Neural crest cell (in vitro differentiated cells): ENCODE measurements at places on chromosomes 5 and 9. TPM values are rescaled to one million over a fixed set of nuclear protein-coding genes. Genes with fewer than 3 reads are reported as not detected.

- H3K4me1 ChIP-seq, result no peaks in the 10 kb centered on the region
- no peak overlapping the region for H3K27ac ChIP-seq
- no peak overlapping the region for H3K4me3 ChIP-seq
- no peak for DNase-seq
- no peaks in the 10 kb centered on the region for H3K36me3 ChIP-seq
- H3K27me3 ChIP-seq, result no peaks in the 10 kb centered on the region
Observed at GRCh38 chr9:126550891-126551351, 62.8 kb upstream of the LMX1B start.

DNA sequence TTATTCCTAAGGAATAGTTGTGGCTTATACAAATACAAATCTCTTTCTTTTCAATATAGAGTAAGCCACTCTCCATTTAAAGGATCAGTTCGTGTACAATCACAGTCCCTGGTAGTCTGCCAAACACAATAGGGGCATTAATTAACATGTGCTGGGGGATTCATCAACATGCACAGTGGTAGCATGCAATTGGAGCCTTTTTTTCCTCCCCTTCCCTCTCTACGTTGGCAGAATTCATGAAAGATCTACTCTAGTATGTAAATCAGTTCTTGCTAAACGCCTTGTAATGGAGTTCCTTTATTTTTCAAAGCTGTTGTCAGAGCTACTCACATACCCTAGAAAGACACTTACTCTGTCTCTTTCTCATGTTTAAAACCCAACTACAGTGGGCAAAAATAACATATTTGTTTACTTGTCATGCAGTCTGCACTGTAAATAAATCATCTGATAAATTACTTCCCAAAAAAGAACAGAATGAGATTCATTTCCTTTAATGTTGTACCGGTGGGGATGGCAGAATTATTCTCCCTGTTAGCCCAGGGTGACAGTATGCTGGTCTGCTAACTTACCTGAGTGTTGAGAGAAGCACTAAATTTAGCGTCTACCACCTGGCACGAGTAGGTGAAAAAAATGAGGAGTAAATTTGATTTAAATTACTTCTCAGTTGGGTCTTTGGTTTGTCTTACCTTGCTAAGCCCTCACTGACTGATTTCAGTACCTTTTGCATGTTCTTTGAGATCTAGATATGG lies 341.5 kb upstream of the CCNH start:
- H3K27ac ChIP-seq, result no peak overlapping the region
- no peak overlapping the region for H3K4me3 ChIP-seq
- peaks cover 21% of the 10 kb centered on the region for H3K4me1 ChIP-seq
- DNase-seq, result no peak

- no peak overlapping the region for H3K4me3 ChIP-seq
- no peak overlapping the region for H3K27ac ChIP-seq
- no peak for DNase-seq
- no peaks in the 10 kb centered on the region for H3K27me3 ChIP-seq
- no peaks in the 10 kb centered on the region for H3K4me1 ChIP-seq
- peaks cover 8% of the 10 kb centered on the region for H3K36me3 ChIP-seq
Observed at GRCh38 chr5:14512574-14512973, 69.0 kb upstream of the OTULINL start.

The SPATA31E1 gene
- 0.16 and 0.21 TPM in 2 replicates for total RNA-seq

DNA sequence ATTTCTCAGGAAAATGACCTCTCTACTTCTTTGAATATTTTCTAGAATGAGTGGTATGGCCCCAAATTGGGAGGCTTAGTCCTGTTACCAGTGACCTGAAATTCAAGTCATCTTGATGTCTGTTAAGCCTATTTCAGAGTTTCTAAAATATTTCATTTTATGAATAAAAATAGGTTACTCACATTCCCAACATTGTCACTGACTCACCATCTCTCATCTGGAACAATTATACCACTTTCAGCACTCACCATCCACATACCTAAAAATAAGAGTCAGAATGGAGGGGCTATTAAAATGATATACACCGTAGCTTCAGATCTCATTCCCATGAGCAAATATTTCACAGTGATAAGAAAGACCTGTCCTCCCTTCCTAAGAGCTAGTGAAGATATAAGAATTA lies 71.8 kb downstream of the KIAA1958 start:
- peaks cover 19% of the 10 kb centered on the region for H3K4me1 ChIP-seq
- DNase-seq, result no peak
- no peaks in the 10 kb centered on the region for H3K27me3 ChIP-seq
- H3K27ac ChIP-seq, result no peak overlapping the region
- no peak overlapping the region for H3K4me3 ChIP-seq
- H3K36me3 ChIP-seq, result peaks cover 8% of the 10 kb centered on the region

DNA sequence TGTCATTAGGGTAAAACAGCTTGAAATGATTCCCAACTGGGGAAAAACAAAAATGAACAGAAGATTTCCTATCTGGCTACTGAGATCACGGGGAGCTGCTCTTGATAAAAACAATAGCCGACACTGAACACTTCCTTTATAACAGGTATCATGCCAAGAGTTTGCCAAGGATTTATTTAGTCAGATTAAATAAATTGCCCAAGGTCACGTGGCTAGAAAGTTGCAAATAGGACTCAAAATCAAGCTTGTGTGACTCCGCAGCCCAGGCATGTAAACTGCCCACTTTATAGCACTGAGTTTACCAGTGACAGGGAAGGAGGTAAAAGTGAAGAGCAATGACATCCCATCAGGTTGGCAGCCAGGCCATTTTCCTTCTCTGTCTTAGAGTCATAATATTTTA lies 120.7 kb upstream of the ZNF618 start:
- DNase-seq, result no peak
- peaks cover 12% of the 10 kb centered on the region for H3K4me1 ChIP-seq
- no peak overlapping the region for H3K4me3 ChIP-seq
- no peak overlapping the region for H3K27ac ChIP-seq
- H3K27me3 ChIP-seq, result peaks cover 18% of the 10 kb centered on the region

- no peak overlapping the region for H3K4me3 ChIP-seq
- peaks cover 12% of the 10 kb centered on the region for H3K27me3 ChIP-seq
- H3K27ac ChIP-seq, result no peak overlapping the region
- no peaks in the 10 kb centered on the region for H3K4me1 ChIP-seq
- no peaks in the 10 kb centered on the region for H3K36me3 ChIP-seq
Observed at GRCh38 chr5:36089989-36090388, 23.3 kb upstream of the UGT3A2 start.

The CENPK gene
- 55.2 and 66.4 TPM in 2 replicates for total RNA-seq

DNA sequence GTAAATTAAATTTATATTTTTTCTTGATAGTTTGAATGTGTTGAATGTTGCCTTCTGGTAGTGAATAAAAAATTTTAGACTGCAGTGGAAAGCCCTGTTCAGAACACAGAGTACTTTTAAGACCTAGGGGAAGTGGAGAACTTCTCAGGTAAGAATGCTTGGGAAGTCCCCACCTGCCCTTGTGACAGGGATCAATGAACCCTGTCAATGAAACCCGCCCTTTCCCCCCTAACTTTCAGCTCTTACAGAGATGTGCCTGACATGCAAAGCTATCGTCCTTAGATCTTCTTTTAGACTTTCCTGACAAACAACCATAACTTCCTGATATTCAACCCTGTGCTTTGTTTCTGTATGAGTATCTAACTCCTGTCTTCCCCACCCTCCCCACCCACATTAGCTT lies 562.7 kb downstream of the TLE4 start:
- H3K36me3 ChIP-seq, result no peaks in the 10 kb centered on the region
- no peak overlapping the region for H3K4me3 ChIP-seq
- H3K27ac ChIP-seq, result no peak overlapping the region
- no peak for DNase-seq
- no peaks in the 10 kb centered on the region for H3K27me3 ChIP-seq
- H3K4me1 ChIP-seq, result no peaks in the 10 kb centered on the region

The LHX3 gene
- 0.07 TPM in 1 of 2 replicates, not detected in the other for total RNA-seq

GRCh38 chr9:107999011-107999410 lies 509.4 kb upstream of the KLF4 start:
- no peaks in the 10 kb centered on the region for H3K4me1 ChIP-seq
- no peak for DNase-seq
- no peak overlapping the region for H3K27ac ChIP-seq
- H3K4me3 ChIP-seq, result no peak overlapping the region
- no peaks in the 10 kb centered on the region for H3K36me3 ChIP-seq

DNA sequence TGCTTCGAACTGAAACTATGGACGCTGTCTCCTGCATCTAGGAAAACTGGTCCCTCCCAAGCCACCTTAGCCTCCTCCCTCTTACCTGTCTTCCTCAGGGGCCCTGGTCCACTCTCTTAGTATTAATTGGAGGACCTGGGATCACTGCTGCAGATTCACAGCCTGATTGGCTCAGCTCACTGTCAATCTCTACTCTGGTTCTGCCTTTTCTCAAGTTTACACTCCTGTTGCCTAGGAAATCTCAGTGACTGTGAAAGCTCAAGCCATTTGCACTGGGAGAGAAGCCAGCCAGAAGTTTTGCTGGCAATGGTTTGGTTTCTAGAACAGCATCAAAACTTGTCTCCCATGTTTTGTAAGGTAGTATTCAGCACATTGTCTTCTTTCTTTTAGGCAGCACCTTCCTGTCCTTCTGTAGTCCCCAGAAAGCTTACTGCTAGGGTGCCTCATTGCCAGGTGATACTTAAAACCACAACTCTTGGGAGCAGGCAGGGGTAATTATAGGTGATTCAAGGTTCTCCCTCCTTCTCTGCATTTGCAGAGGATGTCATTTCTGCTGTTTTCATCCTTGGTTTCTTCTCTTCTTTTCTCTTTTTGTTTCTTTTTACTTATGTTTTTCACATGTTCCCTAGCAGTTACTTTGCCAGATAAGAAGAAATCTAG lies at the start of gene CAPSL:
CAPSL (minus strand) TSS at position 55 of the 660 bp plus-strand sequence. CDS start 17,502 bp downstream, outside the sequence.
- peaks cover 18% of the 10 kb centered on the region for H3K27me3 ChIP-seq
- H3K4me1 ChIP-seq, result peaks cover 6% of the 10 kb centered on the region
- no peaks in the 10 kb centered on the region for H3K36me3 ChIP-seq
- no peak within 1 kb of the TSS for H3K4me3 ChIP-seq
- DNase-seq, result peak; percentile 22

DNA sequence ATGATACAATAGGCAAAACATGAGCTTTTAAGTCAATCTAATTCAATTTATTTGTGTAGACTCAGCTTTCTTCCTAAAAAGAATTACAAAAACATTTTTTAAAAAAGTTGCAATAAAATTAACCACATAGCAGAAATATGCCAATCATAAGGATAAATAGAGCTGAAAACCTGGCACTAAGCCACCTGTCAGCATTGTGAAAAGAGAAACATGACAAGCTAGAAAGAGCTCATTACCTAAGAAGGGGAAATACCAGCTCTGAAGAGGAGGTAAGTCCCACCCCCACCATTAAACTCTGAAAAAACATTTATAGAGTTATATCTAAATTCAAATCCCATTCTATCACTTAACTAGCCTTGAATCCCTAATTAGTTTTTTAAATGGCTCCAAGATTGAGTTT lies 372.9 kb downstream of the OSTF1 start:
- H3K4me3 ChIP-seq, result no peak overlapping the region
- no peak overlapping the region for H3K27ac ChIP-seq
- no peaks in the 10 kb centered on the region for H3K4me1 ChIP-seq
- DNase-seq, result no peak
- H3K36me3 ChIP-seq, result no peaks in the 10 kb centered on the region
- H3K27me3 ChIP-seq, result peaks cover 9% of the 10 kb centered on the region

DNA sequence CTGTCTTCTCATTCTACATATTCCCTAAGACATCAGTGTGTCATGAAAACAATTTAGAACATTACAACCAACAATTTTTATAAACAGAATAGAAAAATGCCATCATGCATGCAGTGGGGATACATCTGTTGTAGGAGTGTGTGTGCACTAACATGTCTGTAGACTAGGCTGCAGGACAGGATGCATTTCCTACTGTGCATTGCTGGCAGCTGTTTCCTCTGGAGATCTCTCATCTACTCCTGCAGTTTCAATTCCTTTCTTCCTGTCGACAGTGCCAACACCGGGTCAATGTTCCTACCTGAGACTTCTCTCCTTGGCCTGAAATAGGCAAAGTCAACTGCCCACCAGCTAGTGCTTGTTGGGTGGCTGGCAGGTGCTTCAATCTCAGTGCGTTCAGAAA lies 69.8 kb downstream of the ANKH start:
- H3K27me3 ChIP-seq, result no peaks in the 10 kb centered on the region
- no peak overlapping the region for H3K27ac ChIP-seq
- peaks cover 13% of the 10 kb centered on the region for H3K4me1 ChIP-seq
- DNase-seq, result no peak
- no peak overlapping the region for H3K4me3 ChIP-seq
- H3K36me3 ChIP-seq, result peaks cover 7% of the 10 kb centered on the region

- no peak overlapping the region for H3K27ac ChIP-seq
- H3K27me3 ChIP-seq, result peaks cover 3% of the 10 kb centered on the region
- DNase-seq, result no peak
- H3K4me3 ChIP-seq, result no peak overlapping the region
- H3K36me3 ChIP-seq, result no peaks in the 10 kb centered on the region
Observed at GRCh38 chr5:172571413-172571812, 69.7 kb upstream of the NEURL1B start.

The GPR150 gene
- 0.14 TPM in 1 of 2 replicates, not detected in the other for total RNA-seq

DNA sequence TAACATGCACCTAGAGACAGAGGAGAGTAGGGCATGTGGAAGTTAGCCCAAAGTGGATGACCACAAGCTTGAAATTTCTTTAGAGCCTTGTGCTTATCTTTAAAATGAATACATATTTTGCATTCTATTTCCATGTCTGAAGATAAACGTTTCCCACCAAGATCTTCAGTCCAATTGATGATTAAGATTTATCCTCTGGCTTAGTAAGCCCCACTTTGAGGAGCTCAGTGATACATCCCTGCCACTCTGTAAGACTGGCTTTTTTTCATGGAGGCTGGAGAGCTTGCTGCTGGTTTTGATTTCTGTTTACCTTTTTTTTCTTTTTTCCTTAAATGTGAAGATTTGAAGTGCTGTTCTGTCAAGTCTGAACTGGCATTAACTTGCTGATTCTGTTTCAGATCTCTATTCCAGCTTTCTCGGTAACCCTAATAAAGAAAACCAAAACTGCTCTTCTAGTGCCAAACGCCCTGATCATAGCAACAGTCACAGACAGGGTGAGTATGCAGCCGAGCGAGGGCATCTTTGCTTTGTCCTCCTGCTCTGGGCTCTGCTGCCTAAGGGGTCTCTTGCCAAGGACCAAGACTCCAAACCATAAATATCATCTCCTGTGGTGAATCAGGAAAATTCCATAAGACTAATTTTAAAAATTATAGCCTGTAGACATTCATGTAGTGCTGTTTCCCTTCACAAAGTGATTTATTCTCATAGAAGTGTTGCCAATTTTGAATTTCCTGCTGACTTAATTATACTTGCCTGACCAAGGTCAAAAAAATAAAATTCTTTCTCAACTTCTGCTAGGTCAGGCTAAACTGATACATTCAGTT lies 54.3 kb downstream of the GRAMD2B start:
- H3K36me3 ChIP-seq, result peaks cover 13% of the 10 kb centered on the region
- no peaks in the 10 kb centered on the region for H3K27me3 ChIP-seq
- H3K4me1 ChIP-seq, result peaks cover under 1% of the 10 kb centered on the region
- H3K27ac ChIP-seq, result no peak overlapping the region

The VCAN gene
- 234 and 236 TPM in 2 replicates for total RNA-seq

DNA sequence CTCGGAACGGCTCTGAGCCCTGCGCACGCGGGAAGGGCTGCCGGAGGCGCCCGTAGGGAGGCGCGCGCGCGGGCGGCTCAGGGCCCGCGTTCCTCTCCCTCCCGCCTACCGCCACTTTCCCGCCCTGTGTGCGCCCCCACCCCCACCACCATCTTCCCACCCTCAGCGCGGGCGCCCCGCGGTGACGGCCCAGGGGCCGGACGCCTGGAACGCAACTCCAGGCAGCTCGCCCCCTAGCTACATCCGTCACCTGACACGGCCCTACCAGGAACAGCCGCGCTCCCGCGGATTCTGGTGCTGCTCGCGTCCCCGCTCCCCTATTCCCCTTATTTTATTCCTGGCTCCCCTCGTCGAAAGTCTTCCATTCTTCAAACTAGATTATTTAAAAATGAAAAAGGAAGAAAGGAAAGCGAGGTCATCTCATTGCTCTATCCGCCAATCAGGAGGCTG lies at the start of gene CDKN2B-AS1:
CDKN2B-AS1 (plus strand) TSS at position 236 of the 450 bp plus-strand sequence.
- peaks cover 13% of the 10 kb centered on the region for H3K4me1 ChIP-seq
- H3K27me3 ChIP-seq, result peaks cover 89% of the 10 kb centered on the region
- H3K27ac ChIP-seq, result no peak within 1 kb of the TSS
- no peak for DNase-seq
- peaks cover 2% of the 10 kb centered on the region for H3K36me3 ChIP-seq
- H3K4me3 ChIP-seq, result peak within 1 kb of the TSS; percentile 86

The PHAX gene
- 47.2 and 51.4 TPM in 2 replicates for total RNA-seq
